ENCODE measurements at places on chromosomes 2 and 18.

DNA sequence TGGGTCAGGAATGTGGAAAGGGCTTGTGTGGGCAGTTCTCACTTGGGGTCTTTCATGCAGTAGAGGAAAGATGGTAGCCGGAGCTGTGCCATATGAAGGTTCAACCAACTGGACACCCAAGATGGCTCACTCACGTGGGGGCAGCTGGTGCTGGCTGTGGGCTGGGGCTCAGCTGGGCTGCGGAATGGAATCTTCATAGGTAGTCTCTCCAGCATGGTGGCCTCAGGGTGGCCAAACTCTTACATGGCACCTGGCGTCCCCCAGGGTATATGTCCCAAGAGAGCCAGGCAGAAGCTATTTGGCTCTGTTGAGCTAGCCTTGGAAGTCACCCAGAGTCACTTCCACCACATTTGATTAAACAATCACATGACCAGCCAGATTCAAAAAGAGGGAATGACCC, 163.1 kb upstream of the KLHL29 start:
- no peak for DNase-seq

DNA sequence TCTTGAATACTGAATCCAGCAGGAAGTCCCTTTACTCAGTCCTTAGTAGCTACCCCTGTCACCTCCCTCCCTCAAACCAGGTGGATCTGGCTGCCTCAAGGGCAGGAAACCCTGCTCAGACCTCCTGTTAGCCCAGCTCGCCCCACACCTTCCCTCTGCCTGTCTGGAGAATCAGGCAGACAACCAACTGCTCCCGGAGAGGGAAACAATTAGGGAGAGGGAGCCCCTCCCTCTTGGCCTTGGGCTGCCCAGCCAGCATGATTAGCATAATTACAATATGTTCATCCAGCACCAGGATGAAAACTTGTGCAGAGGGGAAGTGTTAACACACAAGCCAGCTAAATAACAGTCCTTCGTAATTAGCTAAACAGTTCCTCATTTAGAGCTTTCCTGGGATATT, 185.5 kb downstream of the C1D start:
- DNase-seq = no peak

- no peak for DNase-seq
Observed at GRCh38 chr2:212194396-212194795, 344.2 kb downstream of the ERBB4 start.

DNA sequence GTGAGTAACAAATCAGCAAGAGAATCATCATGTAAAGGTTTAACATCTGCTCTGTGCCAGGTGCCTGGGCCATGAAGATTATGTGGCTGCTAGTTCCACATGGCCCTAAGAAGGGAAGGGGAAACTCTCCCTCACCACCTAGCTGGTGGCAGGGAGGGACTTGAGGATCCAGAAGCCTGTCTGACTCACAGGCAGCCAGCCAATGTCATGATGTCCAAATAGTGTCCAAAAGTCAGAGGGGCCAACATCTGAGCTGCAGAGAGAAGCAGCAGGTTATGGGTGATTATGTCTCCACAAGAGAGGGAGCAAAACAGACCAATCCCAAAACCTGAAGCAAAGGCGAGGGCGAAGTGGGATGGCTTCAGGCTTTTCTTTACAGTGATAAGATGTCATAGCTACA, 61.9 kb upstream of the SPP2 start:
- no peak for DNase-seq

- no peak for DNase-seq
Observed at GRCh38 chr2:175871331-175872004, 130.6 kb downstream of the LNPK start.

GRCh38 chr2:38374984-38375383, 2.1 kb downstream of the ATL2 start:
- DNase-seq = no peak

DNA sequence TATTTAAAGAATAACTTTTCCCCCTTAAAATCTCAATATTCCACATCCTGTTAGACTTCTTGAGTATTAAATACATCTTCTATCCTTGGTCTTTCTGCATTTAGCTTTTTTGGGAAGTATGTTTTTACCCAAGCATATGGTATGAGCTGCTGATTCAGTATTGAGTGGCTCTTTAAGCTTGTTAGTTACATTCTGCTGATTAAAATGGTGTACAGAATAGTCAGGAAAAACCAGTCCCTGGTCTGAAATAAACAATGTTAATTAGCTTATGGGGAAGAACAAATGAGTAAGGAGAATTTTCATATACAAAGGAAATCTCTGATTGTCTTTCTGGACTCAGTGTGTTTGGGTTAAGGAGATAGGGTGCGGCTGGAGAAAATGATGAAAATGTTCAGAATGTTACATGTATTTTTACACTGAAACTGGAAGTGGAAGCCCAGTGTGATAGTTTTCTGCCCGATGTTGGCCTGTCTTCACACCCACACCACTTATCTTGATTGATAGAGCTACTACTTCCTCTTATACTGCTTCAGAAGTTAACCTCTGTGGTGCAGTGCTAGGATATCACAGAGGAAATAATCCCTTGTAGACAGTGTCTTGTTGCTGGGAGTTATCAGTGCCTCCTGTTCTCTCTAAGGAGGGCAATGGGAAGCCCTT, 84.0 kb downstream of the MSH2 start:
- no peak for DNase-seq

DNA sequence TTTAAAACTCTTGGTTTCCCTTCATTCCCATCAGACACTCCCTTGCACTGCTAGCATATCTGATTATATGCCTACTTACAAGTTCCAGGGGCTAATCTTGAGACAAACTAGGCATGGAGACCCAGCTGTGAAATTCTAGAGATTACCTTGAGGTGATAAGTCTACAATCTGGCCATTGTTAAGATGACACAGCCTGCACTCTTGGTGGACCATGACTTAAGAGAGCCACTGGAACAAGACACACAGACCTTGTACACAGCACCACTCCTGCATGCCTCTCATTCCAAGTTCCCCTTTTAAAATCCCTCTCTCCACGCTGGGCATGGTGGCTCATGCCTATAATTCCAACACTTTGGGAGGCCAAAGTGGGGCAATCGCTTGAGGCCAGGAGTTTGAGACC, 387.2 kb upstream of the DCC start:
- DNase-seq = no peak

GRCh38 chr2:65331336-65332025, 100.9 kb downstream of the SPRED2 start:
- DNase-seq = no peak

DNA sequence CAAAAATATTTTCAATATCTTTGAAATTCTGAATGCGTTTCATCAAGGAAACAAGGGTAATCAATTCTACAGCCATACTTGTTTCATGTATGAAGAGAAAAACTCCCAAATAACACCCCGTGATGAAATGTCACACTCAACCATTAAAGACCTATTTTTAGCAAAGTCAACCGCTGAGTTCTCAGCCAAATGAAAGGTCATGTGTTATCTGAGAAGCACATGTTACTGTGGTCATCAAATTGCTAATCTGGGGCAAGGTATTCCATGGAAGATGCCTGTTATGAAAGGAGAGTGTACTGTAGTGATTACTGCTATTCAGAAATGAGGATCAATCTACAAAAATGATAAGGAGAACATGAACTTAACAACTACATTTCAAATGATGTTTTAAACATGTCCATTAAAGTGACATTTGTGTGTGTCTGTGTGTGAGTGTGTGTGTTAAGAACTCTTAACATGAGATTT, 126.7 kb downstream of the BCL2 start:
- DNase-seq = no peak

DNA sequence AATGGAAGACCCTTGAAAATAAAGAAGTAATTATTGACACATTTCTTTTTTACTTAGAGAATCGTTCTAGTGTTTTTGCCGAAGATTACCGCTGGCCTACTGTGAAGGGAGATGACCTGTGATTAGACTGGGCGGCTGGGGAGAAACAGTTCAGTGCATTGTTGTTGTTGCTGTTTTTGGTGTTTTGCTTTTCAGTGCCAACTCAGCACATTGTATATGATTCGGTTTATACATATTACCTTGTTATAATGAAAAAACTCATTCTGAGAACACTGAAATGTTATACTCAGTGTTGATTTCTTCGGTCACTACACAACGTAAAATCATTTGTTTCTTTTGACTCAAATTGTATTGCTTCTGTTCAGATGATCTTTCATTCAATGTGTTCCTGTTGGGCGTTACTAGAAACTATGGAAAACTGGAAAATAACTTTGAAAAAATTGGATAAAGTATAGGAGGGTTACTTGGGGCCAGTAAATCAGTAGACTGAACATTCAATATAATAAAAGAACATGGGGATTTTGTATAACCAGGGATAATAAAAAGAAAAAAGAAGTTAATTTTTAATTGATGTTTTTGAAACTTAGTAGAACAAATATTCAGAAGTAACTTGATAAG, 3.3 kb downstream of the PMAIP1 start:
- DNase-seq = no peak

GRCh38 chr2:221018262-221018661, 553.8 kb downstream of the EPHA4 start:
- DNase-seq = no peak

- no peak for DNase-seq
Observed at GRCh38 chr2:9076210-9076609, 72.7 kb upstream of the MBOAT2 start.

DNA sequence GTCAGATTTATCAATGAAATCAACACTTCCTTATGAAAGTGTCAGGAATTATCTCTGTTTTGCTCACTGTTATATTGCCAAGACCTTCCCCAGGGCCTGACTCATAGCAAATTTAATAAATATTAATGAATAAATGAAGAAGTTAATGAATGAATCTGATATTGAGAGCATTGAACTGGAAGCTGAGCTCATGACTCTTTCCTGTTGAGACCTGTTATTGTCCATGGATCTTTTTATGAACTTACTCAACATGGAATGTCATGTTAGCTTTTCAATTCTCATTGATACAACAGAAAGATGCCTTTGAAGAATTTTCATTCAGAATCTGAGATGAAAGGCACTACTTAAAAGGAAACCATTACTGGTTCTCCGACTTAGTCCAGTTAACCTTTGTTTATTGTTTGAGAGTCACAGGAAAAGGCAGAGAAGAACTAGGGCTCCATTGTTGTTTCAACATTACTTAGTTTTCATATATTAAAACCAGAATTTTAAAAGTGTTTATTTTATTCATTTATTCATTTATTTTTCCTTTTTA, 90.4 kb upstream of the UNC80 start:
- no peak for DNase-seq

GRCh38 chr2:201858281-201859184, 52.2 kb downstream of the CDK15 start:
- no peak for DNase-seq

GRCh38 chr2:197615016-197615652, 60.3 kb downstream of the RFTN2 start:
- no peak for DNase-seq

DNA sequence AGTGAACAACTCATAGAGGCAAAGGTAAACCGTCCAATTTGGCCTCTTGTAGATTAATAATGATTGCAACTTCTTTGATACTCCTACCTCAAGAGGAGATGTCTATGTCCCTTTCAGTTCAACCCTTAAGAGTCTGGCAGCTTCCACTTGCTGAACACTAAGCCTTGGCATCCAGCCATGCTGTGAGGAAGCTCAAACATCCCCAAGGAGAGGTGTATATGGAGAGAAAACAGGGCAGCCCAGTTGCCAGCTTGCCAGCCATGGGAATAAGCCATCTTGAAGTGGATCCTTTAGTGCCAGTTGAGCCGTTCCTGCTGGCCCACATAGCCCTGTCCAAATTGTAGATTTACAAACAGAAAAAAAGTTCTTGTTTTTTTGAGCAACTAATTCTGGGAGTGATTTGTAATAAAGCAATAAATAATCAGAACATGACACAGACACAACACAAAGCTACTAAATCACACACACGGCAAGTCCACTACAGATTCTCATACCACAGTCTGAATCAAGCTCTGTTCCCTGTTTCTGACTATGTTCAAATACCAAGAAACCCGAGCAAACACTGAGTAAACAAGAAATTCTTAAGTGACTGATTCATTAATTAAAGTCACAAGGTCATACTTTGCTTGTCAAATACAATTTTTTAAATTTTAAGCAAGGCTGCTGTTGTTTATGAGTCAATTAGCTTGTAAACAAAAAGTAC, 96.1 kb downstream of the PID1 start:
- DNase-seq = no peak

DNA sequence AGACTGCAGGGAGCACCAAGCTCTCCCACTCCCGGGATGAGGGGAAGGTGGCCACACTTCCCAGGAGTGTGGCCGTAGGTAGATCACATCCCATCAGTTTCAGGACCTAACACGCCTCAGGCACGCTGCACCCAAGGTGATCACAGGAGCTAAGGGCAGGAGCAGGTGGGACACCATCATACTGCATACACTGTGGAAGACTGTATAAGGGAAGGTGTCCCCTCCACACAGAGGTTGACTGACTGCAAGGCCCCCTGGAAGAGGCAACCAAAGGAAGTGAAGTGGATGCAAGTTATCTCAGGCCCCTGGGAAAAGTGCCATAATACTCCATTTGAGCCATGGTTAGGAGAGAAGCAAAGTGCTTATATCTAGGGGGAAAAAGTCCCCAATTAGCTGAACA, 351.9 kb upstream of the SMIM21 start:
- no peak for DNase-seq

DNA sequence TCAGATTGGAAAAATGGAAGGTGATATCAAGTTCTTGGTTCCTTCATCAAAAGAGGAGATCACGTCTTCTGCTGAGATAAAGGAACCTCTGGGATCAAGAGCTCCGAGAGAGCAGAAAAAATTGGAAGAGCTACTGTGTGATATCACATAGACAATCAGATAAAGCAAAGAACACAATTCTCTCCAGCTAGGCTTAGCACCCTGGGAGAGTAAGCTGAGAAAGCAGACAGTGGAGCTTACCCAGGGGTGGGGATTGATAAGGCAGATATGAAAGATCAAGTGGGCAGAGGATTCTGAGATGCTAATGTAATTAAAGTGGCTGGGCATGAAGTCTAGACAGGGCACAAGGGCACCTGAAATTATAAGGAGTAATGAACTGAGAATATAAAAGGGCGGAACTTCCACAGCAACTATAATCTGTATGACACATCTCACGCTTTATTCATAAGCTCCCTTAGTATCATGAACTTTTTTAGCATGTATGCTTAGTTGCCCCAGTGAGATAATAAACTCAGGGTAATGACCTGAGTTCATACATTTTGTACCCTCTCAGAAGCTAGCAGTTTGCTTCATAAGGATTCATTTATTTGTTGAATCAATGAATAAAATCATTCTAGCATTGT, 65.8 kb downstream of the FAM161A start:
- DNase-seq = no peak

Measured in activated T-helper 1 cell treated with anti-CD3 and anti-CD28 coated beads, Interleukin-2, amount 50 U/mL, for 16 hours (primary cell).